NCI-H2081 (cell line): ENCODE measurements at places on chromosomes 2 and 18.
A peak's percentile ranks its signal among the peaks of the same experiment; 100 is the strongest.

GRCh38 chr2:67574230-67574629, 177.1 kb downstream of the ETAA1 start:
- DNase-seq = no peak

DNA sequence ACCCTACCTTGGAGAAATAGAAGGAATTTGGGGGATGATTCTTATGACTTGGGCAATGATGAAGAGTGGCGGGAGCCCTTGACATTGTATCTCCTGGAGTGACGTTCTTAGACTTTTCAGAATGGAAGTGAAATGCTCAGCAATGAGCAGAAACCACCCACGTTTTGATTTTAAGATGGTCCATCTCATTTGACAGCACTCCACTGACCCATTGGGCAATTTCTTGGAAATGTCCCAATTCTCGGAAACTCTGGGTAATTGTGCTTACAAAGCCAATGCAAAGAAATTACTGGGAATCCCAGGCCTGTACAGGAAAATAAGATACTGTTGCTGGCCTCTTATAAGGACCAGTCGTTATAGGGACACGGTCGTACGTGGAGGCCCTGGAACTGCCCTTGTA, 170.0 kb upstream of the COPS8 start:
- DNase-seq = no peak

DNA sequence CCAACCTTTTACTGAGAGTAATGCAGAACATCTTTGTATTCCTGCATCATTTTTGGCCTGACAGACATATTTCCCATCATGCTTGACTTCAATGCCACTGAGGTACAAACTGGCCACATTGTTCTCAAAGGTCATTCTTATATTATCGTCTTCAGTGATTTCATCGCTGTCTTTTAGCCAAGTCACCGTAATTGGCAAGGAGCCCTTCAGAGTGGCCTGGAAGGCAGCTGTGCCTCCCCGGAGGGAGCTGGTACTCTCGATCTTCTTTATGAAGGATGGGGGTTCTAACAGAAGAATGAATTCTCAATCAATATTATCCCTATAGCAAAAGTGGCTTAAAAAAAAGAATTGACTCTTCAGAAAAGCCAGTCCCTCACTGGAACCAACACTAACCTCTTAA, 75.9 kb downstream of the TTN start:
- no peak for DNase-seq

DNA sequence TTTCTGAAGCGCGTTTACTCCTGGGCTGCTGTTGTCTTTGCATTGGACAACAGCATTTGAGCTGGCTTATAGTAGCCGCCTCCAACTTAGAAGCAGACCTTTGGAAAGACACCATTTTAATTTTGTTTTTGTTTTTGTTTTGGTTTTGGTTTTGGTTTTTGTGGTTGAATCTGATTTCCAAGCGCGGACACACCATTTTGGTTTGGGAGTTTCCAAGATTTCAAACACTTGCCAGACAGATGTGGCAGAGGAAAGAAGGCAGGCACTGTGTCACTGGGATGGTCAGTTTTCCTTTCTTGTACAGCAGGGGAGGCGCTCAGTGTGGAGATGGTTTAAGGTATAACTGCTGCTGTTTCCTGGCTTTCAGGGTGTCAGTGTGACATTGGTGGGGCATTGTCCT, 126.8 kb downstream of the LAMA3 start:
- DNase-seq = no peak

- no peak for DNase-seq
Observed at GRCh38 chr2:186724736-186725135, 30.9 kb downstream of the FAM171B start.

DNA sequence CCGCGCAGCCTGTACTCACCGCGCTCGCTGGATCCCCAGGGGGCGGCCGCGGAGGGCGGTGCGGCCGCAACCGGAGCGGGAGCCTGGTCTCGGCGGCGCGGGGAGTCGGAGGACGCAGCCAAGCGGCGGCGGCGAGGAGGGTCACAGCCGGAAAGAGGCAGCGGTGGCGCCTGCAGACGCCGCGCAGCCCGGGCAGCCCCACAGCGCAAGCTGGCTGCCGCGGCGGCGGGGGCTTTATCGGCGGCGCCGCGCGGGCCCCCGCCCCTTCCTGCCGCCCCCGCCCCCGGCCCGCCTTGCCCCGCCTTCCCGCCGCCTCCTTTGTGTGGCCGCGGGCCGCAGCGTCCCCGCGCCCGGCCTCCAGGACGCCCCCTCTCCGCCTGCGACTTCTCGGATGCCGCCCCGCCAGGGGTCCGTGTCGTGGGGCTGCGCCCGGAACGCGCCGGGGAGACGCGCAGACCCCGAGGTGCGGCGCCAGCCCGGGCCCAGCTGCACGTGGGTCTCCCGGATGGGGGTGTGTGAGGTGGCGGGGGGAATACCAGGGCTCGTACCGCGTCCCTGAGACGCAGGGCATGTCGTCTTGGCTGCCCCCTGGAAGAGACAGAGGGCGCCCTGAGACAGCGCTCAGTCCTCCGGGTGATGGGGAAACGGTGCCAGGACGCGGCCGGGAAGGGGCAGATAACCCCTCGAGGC, at the start of gene SERPINE2:
SERPINE2 (minus strand) TSS at position 207 of the 690 bp plus-strand sequence. CDS start 37,386 bp downstream, outside the sequence.
- peak; percentile 34 for DNase-seq

DNA sequence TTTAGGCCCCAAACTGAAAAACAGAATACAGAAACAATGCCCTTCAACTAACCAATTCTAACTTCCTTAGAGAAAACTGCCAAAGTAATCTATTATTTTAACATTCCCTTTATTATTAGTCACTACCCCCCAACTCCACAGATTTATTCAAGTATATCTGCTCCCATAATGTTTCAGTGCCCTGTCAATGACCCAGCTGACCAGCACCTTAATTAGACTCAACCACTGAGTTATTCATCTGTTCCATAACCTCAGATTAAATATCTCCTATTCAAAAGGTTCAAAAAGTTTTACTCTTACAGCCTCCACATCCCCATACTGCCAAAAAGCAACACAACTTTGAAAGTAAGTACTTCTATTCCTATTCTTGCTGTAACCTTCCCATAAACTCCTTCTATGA, 202.4 kb downstream of the EXOC6B start:
- DNase-seq = no peak

GRCh38 chr2:72077702-72078169, 69.9 kb downstream of the CYP26B1 start:
- DNase-seq = no peak

GRCh38 chr18:46301571-46301970, 197.4 kb downstream of the HAUS1 start:
- no peak for DNase-seq

DNA sequence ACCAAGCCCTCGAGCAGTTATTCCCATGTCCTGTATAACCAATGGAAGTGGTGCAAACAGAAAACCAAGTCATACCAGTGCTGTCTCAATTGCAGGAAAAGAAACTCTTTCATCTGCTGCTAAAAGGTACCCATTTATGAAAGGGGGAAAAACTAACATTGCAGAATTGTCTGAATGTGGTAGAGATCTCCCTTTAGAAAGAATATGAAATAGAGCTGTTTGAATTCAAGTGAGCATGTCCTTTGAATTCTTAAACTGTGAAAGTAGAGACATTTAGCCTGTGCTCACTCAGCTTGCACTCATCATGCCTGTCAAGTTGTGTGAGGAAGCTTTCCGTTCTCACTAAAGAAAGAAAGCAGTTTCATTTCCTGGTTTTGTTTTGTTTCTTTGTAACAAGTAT, 87.4 kb downstream of the EML4 start:
- DNase-seq = no peak

DNA sequence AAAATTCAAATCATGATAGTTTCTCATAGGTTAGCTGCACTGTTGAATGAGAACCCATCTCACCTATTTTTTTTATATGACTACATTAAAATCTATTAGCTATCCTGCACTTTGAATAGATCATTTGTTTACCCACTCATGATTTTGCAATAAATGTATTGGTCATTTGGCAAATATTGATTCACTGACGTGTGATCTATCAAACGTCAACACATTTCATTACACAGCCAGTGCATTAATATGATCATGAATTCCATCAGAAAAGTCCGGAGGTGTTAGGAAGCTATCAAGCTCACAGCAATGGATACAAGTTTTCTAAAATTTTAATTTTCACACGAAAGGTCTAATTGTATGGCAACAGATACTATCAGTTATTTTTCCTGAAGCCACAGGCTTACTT, 128.2 kb upstream of the ID2 start:
- no peak for DNase-seq

GRCh38 chr18:36124841-36125240, 4.3 kb downstream of the SLC39A6 start:
- DNase-seq = no peak

DNA sequence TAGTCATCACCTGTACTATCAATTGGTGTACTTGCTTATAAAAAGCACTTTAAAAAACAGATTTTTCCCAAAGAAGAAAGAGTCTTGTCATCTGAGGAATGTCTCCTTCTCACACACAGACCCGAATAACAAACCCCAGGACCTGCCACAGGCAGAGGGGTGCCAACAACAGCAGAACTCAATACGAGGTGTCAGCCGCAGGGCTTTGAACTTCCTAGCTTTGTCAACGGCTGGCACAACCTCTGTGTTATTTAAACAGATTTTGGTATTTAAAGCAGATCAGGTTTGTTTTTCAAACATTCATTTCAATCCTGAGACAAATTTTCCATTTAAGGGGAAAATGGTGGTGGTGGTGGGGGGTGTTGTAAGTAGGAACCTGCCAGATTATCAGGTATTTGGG, 138.4 kb upstream of the RIOK3 start:
- no peak for DNase-seq

DNA sequence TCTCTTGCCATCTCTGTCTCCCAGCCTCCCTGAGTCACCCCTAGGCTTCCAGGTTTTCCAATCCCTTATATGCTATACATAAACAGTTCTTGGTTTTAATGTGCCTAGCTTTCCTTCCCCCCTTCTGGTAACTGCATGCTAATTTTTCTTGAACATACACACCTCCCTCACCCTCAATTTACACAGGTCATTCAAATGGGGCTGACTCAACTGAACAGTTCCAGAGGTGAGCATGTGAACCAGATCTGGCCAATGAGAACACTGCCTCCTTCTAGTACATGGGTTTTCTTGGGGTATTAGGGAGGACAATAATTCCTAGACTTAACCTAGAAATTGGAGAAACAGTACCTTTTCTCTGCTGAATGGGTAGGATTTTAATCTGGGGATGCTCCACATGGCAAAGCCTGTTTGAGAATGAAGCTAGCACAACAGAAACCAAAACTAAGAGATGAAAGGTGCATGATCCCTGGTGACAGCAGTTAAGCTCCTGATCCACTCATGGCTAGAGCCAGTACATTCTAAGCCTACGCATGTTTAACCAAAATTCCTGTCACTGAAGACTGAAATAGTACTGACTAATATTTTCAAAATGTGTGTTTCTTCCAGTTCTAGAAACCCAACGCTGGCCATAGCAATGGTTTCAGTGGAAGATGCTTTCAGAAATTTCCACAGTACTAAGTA, 11.8 kb downstream of the SLC25A12 start:
- no peak for DNase-seq

- no peak for DNase-seq
Observed at GRCh38 chr2:128601298-128602037, 282.8 kb upstream of the HS6ST1 start.

GRCh38 chr18:60746919-60747318, 374.3 kb upstream of the MC4R start:
- DNase-seq = no peak

DNA sequence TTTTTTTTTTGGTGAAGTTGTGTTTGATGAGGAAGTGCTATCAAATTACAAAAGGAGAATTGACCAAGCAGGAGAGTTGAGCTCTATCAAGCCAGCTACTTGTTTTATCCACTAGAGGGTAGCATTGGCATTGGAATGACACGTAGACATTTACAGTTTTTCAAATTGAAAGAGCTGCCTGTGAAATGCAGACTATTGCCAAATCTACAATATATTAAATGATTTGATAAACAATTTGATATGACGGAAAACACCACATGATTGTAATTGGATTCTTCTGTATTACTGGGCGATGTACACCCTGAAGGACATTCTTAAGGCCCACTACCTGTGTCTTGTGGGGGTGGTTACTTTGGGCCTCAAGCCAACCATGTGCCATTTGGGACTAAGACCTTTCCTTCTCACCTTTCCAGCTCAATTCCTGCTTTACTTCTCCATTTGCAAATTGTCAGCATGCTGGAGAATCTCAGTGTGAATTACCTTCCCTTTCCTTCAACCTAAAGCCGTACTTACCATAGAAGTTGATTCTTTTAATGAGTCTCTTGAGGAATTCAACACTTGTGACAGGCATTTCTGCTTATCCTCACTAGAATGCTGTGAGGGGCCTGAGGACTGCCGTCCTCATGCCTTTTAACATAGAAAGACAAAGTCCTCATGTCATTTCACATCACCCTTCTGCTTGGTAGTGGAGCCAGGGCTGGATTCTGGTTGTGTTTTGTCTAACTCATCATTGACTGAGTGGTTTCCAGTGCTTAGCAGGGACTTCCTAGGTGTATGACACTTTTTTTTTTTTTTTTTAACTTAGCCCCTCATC, 134.8 kb upstream of the THUMPD2 start:
- peak; percentile 80 for DNase-seq

DNA sequence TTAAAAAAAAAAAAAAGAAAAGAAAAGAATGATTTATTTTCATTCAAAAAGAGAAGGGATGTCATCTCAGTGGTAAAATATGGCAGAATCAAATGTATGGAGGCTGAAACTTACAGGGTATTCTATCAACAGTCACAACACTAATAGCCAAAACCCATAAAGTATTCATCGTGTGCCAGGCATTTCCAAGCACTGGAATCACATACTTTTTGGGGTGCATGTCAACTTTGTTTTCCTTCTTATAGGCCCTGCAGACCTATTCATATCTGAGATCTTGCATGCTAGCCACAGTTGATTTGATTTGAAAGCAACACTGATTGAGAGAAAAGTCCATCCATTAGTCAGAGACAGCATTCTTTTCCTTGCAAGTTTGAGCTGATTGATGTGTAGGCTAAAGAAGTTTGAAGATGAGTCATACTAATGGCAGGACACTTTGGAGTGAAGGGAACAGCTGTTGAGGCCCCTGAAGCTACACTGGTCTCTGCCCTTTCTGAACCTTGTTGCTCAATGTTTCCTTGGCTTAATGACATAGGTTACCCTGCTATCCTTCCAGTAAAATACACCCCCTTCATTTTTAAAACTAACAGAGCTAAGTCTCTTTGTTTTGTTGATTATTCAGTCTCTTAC, 22.0 kb downstream of the KATNAL2 start:
- no peak for DNase-seq

DNA sequence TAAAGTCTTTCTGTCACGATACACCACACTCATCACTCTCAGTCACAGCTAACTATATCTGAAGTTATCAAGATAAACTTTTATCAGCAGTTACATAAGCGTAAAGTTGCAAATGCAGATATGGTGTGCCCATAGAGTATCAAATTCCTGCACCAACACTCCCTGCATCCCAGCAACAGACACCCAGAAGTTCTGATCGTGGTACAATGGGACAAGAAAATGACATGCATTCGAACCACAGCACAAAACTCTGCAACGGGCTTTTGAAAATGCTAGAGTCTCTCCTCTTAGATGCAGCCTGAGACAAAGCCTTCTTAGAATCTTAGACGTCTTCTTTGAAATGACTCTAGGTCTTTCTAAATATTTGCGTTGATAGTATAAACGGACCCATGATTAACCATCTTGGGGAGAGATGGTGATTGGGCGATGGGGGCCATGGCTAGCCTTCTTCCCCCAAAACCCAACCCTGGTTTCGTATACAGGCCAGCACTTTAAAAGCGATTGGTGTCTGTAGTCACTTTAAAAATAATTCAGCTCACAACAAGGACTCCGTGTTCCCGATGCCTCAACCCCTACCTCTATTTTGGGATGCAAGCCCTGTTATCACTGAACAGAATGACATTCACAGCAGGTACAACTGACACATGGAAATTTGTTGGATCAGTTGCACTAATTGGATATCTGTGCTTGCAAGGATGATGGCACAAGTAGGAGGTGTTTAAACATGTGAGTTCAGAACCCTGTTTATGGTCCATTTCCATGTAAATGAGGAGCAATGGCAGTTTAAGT, 286.6 kb downstream of the MYT1L start:
- DNase-seq = no peak
